Daoy (cell line): ENCODE measurements at places on chromosomes 16 and 17. TPM values are rescaled to one million over a fixed set of nuclear protein-coding genes. Genes with fewer than 3 reads are reported as not detected.

DNA sequence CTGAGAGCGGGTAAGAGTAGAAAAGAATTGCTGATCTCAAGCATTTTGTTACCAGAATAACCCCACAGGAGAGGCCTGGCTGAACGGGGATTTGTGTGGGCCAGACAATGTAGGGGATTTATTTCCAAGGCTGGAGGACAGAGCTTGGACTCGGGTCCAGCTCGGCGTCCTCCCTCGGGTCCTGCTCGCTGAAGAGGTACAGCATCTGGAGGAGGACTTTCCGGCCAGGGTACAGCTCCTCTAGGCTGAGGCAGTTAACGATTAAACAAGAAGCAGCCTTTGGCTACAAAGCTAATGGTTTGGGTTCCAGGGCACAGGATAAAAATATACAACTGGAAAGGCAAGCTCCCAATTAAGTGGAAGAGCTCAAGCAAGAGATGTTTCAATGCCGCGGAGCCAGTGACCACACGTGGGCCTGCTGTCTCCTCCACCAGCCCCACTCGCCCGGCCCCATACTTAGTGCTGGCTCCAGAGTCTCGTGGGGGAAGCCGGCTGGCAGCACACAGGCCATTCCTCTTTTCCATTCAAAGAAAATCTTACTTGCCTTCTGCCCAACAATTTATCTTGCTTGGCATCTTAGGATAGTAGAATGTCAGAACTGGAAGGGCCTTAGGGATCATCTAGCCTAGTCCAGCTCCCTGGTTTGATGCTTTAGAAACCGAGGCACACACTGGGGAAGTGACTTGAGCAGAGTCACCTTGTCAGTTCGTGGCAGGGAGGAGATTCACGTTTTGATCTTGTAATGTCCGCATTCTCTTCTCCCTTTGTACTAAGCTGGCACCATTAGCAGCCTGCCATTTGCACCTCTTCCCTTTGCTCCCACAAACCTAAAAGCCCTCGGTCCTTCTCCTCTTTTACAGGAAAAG is 85.9 kb upstream of the TBX2 start:
- no peak for DNase-seq

FOXL1 gene
- total RNA-seq = 4.9 and 5.0 TPM in 2 replicates

GRCh38 chr16:63415014-63415413 is 1378.8 kb upstream of the CDH8 start:
- no peak for DNase-seq

- peak; percentile 98 for DNase-seq
These were observed at the start of gene MRPS23 for GRCh38 chr17:57849874-57850754. TSS of gene MRPS23 (minus strand) at chr17:57850044. CDS start at chr17:57850010, 34 bp downstream.

DNA sequence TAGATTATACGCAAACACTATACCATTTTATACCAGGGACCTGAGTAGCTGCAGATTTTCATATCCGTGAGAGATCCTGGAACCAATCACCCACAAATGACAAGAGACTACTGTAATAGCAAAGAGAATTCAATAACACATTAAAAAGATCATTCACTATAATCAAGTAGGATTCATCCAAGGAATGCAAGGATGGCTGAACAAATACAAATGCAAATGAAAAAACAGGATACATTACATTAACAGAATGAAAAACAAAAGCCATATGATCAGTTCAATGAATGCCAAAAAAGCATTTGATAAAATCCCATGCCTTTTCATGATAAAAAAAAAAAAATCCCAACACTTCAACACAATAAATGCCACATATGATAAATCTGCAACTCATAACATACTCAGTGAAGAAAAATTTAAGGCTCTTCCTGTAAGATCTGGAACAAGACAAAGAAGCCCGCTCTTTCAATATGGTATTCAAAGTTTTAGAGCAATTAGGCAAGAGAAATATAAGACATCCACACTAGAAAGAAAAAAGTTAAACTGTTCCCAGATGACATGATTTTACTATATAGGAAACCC is 29.0 kb downstream of the N4BP1 start:
- DNase-seq = no peak

GNAO1 gene
- 3.0 and 5.8 TPM in 2 replicates for total RNA-seq

HCFC1R1 gene
- total RNA-seq = 1.8 and 4.7 TPM in 2 replicates

DNA sequence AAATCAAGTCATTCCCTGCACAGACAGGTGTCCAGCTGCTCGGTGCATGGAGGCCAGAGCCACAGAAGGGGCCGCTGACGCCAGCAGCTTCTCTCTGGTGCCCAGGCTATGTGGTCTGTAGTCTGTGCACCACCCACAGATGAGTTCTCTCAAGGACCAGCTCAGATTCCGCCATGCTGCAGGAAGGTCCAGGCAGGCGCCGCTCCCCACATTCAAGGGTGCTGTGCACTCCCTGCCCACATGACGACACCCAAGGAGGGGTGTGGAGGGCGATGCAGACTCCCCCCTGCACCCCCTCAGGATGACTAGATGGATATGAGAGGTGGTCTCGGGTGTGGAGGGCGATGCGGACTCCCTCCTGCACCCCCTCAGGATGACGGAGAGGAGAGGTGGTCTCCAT is 119.0 kb downstream of the ANKRD11 start:
- no peak for DNase-seq
